ENCODE measurements at places on chromosomes 3 and 15.

- no peak for DNase-seq
These were observed 26.6 kb downstream of the GOLM2 start for GRCh38 chr15:44315126-44315525.

DNA sequence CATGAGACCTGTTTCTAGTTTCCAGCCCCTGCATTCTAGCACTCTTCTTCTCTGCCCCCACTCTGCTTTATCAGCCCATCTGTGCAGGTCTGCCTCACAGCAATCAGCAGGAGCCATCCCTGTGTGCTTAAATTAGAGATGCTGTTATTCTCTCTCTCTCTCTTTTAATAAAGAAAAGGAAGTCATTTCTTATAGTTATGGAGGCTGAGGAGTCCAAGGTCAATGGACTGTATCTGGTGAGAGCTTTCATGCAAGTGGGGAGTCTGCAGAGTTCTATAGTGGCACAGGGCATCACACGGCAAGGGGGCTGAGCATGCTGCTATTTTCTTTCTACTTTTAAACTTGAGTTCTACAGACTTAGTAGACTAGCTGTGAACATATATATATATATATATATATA lies 4.5 kb upstream of the ST6GAL1 start:
- no peak for DNase-seq

- peak; percentile 16 for DNase-seq
These were observed 58.5 kb upstream of the KLF13 start for GRCh38 chr15:31268108-31268501.

GRCh38 chr3:43779850-43780249 lies 89.1 kb downstream of the ABHD5 start:
- no peak for DNase-seq

DNA sequence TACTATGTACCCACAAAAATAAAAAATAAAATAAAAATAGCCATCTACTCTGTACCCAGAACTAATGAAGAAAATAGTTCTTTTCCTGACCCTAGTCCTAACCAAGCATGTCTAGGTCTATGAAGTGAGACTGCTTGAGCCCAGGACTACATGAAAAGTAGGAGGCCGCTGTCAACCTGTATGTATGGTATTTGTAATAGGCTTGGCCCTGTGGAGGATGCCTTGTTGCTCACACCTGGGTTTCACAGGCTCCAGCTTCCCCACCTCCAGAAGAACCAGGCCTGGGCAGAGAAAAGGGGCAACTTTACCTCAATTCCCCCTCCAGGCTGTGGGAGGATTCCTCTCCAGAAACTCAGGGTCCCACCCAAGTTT lies 6.8 kb upstream of the PKM start:
- DNase-seq, result no peak
